Suppressor macrophage treated with lipopolysaccharide for 1 hour (primary cell): ENCODE measurements at places on chromosomes 7 and 10.

DNA sequence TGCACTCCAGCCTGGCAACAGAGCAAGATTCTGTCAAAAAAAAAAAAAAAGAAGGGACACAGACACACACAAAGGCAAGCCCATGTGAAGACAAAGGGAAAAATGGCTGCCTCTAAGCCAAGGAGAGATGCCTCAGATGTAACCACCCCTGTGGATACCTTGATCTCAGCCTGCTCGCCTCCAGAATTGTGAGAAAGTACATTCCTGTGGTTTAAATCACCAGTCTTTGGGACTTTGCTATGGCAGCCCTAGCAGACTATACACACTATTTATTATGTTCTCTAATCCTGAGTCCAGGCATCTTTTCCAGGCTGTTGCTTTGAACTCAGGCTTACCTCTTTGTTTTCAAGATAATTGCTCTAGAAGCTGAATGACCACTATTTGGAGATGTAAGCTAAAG, 494.3 kb downstream of the GALNT17 start:
- DNase-seq: no peak

GRCh38 chr7:97020996-97021746, 3.5 kb downstream of the DLX5 start:
- DNase-seq: no peak

DNA sequence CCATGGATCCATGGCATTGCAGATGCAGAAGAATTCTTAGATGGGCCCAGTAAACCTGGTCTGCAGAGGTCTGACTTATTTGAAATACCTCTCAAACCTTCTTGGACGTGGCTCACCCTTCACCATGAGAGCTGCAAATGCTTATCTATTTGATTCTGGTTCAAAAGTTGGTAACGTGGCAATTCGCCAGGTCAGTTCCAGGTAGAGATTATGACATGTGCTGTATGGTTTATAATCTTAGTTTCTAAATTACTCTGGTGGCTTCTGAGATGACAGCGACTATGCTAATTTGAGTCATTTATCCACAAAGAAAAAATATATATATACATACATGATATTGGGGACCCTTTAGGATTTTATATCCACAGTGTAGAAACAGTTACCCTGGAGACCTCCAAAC, 68.8 kb downstream of the NRP1 start:
- no peak for DNase-seq

DNA sequence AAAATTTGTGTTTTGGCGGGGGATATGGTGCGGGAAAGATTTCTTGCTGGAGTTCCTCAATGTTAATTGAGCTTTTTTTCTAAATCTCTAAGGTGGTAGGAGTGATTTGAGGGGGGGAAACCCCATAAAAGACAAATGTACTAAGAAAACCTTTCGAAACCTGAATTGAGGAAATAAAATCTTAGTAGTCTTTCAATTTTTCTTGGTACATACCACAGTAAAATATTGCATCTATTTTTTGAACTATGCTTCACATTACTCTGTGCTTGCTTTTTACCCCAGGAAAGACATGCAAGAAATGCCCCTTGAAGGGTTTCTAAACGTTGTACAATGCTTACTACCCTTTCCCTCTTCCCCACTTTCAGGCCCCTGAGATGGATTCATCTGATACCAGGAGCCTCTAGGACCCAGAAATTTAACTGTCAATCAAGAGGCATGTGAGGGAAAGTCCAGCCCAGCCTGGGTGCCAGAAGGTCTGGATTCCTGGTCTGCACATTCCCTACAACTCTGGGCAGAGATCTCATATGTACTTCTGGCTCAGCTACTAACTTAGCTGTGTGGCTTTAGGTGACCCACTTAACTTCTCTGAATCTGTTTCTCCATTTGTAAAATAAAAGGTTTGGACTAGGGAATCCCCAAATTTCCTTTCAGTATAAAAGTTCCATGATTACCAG, 5.8 kb upstream of the PDCD4 start:
- DNase-seq: peak; percentile 45

DNA sequence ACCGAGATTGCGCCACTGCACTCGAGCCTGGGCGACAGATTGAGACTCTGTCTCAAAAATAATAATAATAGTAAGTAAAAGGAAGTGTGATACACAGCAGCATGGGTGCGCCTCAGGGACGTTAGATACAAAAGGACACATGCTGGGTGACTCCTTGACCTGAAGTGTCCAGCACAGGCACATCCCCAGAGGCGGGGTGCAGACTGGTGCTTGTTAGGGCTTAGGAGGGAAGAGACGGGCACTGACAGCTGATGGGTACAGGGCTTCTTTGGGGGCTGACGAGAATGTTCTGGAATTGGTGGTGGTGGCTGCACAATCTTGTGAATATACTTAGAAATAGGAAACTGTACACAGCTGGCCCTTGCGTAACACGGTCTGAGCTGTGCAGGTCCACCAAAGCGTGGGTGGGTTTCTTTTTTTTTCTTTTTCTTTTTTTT, 61.8 kb upstream of the DNAJB6 start:
- DNase-seq: peak; percentile 78

DNA sequence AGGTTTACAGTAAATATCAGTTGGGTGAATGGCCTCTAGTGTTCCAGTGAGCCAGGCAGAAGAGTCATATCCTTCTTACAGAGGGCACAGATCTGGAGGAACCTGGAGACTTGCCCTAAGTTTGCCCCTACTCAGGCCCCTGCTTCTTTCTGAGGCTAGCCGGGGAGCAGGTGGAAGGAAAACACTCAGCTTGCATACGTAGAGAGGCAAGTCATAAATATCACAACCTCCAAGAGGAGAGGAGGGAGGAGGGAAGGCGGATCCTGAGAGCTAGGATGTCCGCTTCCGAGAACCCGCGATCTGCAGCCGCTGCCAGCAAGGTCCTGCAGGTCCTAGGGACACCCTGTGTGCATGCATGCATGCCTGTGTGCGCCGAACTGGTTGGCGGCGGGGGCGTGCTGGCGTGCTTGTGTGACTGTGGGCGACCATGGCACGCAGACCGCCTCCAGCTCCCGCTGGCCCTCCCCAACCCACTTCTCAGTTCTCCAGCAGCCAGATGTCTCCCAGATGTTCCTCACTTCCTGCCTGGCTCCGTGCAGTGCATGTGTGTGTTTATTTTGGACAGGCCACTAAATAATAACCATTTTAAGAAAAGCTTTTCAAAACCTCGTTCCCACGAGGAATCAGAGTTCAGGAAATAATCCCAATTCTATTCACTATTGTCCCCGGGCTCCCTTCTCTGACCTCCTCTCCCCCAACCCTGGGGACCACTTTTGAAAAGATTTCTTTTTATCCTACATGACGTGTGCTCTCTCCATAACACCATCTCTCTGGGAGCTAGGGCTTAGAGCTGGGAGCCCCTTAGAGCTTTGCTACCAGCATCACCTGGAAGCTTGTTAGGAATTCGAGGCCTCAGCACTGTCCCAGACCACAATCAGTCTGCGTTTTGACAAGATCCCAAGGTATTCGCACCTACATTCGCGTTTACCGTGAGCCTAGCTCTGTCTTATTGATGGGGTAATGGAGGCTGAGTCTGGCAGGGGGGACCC, 32.4 kb downstream of the UNC5B start:
- DNase-seq: peak; percentile 58

GRCh38 chr10:96987842-96988175, 155.7 kb downstream of the LCOR start:
- no peak for DNase-seq

DNA sequence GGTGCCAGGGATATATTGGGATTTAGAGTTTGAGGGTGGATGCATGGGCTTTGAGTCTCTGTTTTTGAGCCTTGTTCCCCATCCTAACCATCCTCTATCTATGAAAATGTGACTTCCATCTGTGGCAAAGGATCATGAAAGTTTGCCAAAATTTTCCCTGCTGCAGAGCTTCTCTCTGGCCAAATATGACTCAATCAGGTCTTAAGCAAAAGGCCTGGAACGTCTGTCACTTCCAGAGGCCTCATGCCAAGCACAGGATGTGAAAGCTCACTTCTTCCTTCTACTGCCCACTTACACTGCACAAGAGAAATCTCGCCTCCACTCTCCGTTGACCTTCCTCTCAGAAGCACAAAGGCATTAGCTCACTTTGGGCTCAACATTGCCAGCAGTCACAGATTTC, 696.9 kb upstream of the NRP1 start:
- DNase-seq: peak; percentile 81

- DNase-seq: peak; percentile 88
Observed at GRCh38 chr10:79413196-79413595, 32.2 kb downstream of the ZCCHC24 start.

- no peak for DNase-seq
Observed at GRCh38 chr10:36096576-36096975, 454.5 kb upstream of the FZD8 start.

DNA sequence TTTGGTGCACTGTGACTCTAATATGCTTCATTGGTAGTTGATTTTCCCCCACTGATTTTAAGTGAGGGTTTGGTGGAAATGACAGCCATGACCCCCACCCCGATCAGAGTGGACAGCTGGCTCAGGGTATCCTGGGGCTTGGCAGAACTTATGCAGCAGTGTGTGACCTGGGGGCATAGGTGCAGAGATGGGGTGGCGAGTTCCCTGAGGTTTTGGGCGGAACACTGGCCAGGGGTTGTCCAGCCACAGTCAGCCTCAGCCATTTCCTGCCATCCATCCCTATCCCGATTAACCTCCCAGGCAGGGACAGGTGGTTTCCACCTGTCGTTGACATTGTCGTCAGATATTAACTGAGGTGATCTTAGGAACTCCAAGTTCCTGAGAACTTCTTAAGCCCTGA, 155.8 kb upstream of the CHST15 start:
- DNase-seq: no peak

- DNase-seq: no peak
Observed at GRCh38 chr10:8577686-8578085, 523.2 kb downstream of the GATA3 start.

DNA sequence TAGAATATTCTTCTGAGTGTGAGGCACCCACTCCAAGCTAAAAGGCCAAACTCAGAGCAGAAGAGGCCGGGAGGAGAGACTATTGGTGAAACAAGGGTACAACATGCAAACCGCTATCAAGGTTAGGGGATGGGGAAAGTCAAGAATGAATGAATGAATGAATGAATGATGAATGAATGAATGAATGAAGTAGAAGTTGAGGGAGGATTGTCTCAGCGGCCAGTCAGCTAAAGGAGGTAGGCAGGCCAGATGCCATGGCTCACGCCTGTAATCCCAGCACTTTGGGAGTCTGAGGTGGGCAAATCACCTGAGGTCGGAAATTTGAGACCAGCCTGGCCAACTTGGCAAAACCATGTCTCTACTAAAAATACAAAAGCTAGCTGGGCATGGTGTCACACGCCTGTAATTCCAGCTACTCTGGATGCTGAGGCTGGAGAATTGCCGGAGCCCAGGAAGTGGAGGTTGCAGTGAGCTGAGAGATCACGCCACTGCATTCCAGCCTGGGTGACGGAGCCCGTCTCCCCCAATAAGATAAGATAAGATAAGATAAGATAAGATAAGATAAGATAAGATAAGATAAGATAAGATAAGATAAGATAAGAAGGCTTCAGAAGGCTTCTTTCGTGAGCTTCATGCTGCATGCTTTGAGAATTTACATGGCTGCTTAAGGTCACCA, 250.8 kb downstream of the CCDC3 start:
- DNase-seq: no peak

DNA sequence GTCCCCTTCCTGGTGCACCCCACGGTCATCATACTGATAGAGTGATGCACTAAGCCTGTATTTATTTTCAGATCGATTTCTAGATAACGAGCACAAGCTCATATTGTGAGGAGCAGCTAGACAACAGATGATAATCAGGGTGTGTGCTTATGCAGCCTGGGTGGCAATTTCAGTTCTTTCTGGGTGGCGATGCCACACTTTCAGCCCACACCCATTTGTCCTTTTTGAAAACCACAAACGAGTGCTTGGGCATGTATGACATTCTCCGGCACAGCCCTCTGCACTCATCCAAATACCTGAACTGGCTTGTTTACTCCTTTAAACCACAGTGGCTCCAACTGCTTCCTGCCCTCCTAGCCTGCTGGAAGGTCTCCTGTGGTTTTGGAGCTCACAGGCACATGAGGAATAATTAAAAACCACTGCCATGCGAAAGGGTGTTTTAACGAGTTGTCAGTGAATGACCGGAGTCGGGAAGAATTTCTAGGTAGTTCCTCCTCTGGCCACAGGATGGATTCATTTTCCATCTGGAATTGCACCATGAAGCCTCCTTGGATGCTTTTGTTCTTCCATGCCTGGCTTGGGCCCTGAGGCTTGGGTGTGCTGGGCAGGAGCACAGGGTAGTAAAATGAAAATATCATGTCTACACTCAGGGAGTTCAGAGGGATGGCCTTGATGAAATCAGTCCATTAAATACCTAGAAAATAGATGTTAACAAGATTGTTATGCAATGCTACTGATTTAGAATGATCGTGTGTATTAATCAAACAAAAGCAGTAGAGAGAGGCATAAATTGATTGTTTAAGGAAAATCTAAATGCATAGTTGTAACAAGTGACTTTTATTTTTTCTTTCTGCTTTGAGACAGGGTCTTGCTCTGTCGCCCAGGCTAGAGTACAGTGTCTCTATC, 52.4 kb upstream of the ITGB1 start:
- DNase-seq: no peak

DNA sequence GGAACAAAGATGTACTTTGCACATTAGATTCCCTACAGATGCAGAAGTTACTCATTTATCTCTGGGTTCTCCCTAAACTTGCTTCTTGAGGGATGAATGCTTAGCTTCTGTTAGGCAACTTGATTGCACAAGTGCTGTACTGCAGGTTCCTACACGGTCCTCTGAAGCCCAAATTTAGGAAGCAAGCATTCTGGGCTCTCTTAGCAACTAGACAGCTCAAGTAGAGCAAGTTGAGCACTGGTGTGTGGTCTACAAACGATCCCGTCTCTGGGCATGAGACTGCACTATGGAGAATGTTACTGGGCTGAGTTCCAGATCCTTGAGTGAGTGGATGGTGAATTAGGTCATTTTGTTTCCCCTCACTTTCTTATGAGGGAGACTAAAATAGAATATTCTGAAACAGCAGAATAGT, 14.3 kb downstream of the SEMA3D start:
- no peak for DNase-seq

- peak; percentile 80 for DNase-seq
Observed at GRCh38 chr10:124285587-124286527, 132.9 kb downstream of the OAT start.

- DNase-seq: peak; percentile 34
Observed at GRCh38 chr10:125159486-125159931, 854 bp downstream of the CTBP2 start.

- no peak for DNase-seq
Observed at GRCh38 chr7:64602086-64602485, 39.2 kb upstream of the ZNF680 start.

DNA sequence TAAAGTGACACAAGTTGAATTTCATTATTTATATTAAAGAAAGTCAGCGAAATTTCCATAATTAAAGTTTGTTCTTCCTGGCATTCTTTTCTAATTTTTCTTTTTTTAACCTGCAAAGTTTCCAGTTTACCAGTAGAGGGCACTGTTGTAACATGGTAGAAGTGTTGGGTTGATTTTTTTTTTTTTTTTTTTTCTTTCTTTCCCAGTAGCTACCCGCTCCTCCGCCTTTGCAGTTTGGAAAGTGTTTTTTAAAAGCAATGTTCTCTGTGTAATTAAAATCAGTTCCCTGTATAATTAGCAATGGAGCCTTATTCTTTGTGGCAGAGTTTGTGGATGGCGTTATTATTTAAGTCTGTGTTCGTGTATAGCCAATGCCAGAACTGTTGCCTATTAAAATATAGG, 53.7 kb downstream of the TAF3 start:
- DNase-seq: peak; percentile 66

GRCh38 chr10:117418121-117418520, 42.9 kb upstream of the PDZD8 start:
- no peak for DNase-seq
